ENCODE measurements at places on chromosomes 2 and 18.
A peak's percentile ranks its signal among the peaks of the same experiment; 100 is the strongest.

- DNase-seq = no peak
Observed at GRCh38 chr18:52426462-52426861, 86.5 kb downstream of the DCC start.

DNA sequence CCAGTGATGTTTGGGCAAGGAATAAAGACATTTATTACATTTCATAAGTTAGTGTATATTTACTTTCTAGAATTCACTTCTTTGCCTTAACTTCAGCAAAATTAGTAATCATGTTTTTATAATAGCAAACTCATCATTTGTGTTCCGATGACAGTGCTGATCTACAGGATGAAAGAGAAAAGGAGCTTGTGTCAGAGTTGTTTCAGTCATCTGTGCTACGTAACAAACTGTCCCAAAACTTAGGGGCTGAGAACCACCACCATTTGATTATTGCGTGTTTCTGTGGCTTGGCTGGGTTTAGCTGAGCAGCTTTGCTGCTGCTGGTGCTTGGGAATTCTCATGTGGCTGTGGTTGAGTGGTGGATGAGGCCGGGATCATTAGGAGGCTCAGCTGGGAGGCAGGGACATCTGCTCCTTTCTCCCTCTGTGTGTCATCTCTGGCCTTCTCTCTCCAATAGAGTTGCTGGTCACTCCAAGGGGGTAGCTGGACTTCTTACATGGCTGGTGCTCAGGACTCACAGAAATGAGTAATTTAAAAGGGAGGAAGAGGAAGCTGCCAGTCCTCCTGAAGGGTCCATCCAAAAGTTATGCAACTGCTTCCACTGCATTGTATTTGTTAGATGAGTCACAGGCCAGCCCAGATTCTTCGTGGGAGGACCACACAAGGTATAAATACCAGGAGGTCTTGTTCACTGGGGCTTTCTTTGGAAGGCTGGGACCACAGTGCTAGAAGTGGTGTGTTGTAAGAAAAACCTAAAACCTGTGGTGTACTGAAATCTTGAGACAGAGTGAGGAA lies 43.4 kb upstream of the HAAO start:
- DNase-seq = peak; percentile 95

- DNase-seq = no peak
Observed at GRCh38 chr2:240619506-240620148, 5.7 kb upstream of the GPR35 start.

GRCh38 chr18:37309059-37309458 lies 256.5 kb downstream of the CELF4 start:
- no peak for DNase-seq

- no peak for DNase-seq
Observed at GRCh38 chr18:30970196-30970816, 72.2 kb downstream of the DSC3 start.

DNA sequence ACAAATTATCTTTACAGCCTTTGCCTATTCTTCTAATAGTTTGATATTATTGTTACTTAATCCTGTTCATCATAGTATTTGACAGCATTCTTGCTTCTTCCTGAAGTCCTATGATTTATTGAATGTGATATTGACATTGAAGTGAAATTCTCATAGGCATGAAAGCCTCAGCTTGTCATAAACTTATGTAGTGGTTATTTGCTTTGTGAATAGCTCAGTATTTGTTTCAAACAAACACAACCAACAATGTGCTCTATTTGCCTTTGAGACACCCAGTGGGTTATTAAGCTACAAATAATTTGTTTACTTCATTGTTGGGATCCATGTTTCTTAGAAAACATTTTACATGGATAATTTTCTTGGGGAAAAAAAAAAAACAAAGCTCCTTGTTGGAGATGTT lies 57.2 kb downstream of the TTC39C start:
- DNase-seq = no peak
